ENCODE measurements at places on chromosomes 6 and 20.

DNA sequence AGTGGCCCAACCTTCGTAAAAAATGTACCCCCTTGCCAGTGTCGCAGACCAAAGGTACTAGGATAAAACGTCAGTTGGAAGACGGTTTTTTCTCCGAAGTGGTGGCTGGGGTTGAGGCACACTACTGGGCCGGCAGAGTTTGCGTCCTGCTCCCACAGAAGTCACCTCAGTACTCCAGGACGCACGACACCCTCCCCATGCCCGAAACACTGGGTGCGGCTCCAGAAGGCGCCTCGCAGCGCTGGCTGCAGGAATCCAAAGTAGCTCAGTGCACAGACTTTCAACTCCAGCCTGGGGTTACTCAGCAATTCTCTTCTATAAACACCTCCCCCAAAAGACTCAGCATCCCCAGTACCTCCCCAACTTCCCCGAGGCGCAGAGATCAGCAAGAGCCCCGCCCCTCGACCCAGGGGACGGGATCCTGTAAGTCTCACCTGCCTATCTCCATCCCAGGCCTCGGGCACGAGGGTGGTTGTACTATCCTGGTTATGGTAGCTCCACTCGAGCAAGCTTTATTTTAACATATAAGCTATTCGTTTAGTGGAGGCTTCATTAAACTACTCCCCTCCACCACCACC is 88.2 kb downstream of the ZFP64 start:
- DNase-seq, result no peak

GRCh38 chr6:63998991-63999390 is 363.4 kb downstream of the PHF3 start:
- DNase-seq, result no peak

DNA sequence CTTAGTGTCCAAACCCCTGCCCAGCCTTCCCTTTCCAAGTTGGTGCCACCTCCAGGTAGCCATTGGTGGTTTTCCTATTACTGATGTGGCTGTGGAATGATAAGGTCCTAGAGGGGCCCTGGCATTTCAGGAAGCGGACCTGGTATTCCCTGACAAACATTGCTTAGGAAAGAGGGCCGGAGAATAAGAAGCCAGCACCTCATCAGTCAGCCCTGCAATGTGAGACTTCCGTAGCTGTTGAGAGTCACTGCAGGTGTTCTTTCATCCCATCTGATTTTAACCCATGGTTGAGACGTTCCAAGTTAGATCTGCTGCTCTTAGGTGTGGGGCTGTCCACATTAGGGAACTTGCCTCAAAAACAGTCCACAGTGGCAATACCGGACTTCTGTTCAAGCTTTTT is 14.8 kb upstream of the NPEPL1 start:
- no peak for DNase-seq

GRCh38 chr6:67802771-67803170 is 832.3 kb upstream of the ADGRB3 start:
- no peak for DNase-seq

DNA sequence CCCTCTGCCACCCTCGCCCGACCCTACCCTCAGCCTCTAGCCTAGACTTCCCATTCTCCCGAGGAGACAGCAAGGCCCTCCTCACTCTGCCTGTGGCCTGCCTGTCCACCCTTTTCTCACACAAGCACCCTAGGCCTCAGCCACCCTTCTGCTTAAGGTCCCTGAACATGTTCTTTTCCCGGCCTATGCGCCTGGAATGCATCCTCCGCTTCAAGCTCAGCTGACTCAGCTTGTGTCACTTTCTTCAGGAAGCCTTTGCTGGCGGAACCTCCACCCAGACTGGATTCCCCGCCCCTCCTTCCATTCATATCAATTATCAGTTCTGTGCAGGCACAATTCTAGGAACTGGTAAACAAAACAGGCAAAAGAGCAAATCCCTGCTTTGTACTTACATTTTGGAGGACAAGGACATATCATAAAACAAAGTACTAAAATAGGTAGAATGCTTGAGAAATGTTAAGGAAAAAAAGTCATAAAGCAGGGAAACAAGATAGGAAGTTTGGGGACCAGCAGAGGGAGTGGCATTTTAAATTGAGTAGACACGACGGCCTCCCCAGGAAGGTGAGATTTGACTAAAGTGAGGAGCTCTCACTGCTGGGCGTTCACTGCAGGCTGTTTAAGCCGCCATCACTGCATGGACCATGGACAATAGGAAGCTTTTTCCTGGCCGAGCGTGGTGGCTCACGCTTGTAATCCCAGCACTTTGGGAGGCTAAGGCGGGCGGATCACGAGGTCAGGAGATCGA is 17.9 kb upstream of the SNHG17 start:
- no peak for DNase-seq

DNA sequence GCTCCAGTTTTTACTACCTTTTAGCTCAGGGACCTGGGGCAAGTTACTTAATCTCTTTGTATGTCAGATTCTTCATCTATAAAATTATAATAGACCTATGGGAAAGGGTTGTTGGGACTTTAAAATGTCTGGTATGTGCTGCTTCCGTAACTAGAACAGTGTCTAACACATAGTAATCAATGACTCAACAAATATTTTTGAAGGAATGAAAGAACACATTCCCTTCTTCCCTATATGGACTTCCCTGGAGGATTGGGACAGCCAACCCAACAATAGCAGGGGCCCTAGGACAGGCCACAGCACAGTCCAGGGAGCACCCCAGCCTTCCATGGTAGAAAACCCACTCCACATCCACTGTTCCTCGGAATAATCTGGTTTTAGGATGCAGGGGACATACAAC is 50.7 kb upstream of the TPD52L1 start:
- DNase-seq, result no peak

Data from glutamatergic neuron (in vitro differentiated cells).